ENCODE measurements at places on chromosomes 2 and 18.

DNA sequence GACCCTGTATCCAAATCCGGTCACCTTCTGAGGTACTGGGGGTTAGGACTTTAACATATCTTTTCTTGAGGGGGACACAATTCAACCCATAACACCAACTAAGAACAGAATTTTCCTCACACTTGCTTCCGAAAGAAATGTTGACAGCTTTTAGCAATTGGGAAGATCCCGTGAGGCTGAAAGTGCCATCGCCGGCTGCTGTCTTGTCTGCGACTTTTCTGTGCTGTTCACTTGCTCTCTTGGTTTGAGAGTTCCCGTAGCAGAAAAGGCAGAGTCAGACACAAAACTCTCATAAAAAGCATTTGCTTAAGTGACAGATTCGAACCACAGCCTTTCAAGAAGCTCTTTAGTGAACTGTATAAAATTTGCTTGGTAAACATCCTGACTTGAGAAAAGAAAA lies 253.4 kb downstream of the ARHGAP15 start:
- no peak for DNase-seq

GRCh38 chr2:192288295-192288694 lies 93.6 kb upstream of the TMEFF2 start:
- DNase-seq: no peak

DNA sequence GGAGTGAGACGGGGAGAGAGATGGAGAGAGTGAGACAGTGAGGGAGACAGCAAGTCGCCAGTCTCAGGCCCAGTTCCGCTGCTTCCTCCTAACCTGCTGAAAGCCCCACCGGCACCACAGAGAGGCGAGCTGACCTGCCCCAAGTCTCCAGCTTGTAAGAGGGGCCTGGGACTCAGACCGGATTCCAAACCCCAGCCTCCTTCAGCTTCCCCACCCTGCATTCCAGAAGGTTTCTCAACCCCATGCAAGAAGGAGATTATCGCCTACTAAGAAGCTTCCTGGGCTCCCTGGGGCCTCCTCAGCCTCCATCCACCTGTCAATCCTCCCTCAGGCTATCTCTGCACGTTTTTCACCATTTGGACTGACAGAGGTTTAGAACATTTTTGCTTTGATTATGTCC lies 173.1 kb upstream of the RAB6C start:
- no peak for DNase-seq

DNA sequence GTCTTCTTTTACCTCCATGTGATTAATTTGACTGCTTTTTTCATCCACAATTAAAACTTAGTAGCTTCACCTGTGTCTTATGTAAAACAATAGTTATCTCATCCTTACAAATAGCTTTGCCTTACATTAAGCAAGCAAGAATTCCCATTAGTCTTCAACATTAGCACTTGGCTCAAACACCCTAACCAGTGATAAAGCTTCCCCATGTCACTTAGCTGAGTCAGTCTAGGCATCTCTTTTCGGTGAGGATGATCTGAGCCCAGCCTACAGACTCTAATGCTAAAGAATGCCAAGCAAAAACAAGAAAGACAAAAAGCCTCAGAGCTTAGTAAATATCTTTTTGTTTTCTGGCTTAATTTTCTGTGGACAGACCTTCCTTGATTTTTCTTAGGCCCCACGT lies 26.1 kb downstream of the GAD1 start:
- DNase-seq: no peak

DNA sequence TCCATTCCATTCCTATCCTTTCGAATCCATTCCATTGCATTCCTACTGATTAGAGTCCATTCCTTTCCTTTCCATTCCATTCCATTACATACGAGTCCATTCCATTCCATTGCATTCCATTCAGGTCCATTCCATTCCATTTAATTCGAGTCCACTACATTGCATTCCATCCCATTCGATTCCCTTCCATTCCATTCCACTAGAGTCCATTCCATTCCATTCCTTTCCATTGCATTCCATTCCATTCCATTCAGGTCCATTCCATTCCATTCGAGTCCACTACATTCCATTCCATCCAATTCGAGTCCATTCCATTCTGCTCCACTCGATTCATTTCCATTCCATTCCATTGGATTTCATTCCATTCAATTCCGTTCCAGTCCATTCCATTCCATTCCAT lies 1133.6 kb downstream of the RPIA start:
- DNase-seq: no peak

- no peak for DNase-seq
Measured at GRCh38 chr2:25417715-25418369, 76.1 kb upstream of the DNMT3A start.

DNA sequence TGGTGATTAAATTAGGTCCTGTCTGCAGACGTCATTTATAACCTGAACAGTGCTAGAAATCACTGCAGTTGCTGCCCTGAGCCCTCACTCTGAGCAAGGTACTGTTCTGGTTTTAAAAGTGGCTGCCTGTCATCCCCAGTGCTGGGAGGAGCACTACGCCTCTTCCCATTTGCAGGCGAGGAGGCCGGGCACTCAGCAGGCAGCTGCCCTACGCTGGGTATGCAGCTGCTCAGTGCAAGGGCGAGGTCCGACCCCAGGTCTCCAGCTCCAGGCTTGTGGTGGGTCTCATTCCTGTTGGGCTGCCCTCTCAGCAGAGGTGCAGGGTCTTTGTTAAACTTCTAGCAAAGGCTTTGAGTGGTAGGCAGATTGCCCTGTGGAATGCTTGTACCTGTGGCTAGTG lies 15.7 kb downstream of the CNDP2 start:
- no peak for DNase-seq

- no peak for DNase-seq
Measured at GRCh38 chr18:56034949-56035348, 447.0 kb upstream of the TCF4 start.

- no peak for DNase-seq
Measured at GRCh38 chr18:24078391-24078790, 60.5 kb upstream of the CABYR start.

- no peak for DNase-seq
Measured at GRCh38 chr2:130963849-130964793, 127.4 kb downstream of the ARHGEF4 start.
